ENCODE measurements at places on chromosomes 11 and 22.

- DNase-seq: no peak
- peaks cover 19% of the 10 kb centered on the region for H3K4me1 ChIP-seq
- H3K27ac ChIP-seq: no peak overlapping the region
- no peak overlapping the region for H3K4me3 ChIP-seq
Observed at GRCh38 chr11:66846671-66847091, 3.4 kb downstream of the RCE1 start.

- no peaks in the 10 kb centered on the region for H3K36me3 ChIP-seq
- no peak overlapping the region for H3K27ac ChIP-seq
- H3K4me1 ChIP-seq: peaks cover 9% of the 10 kb centered on the region
- DNase-seq: no peak
- H3K27me3 ChIP-seq: no peaks in the 10 kb centered on the region
Observed at GRCh38 chr11:61552108-61552635, 28.7 kb downstream of the SYT7 start.

DNA sequence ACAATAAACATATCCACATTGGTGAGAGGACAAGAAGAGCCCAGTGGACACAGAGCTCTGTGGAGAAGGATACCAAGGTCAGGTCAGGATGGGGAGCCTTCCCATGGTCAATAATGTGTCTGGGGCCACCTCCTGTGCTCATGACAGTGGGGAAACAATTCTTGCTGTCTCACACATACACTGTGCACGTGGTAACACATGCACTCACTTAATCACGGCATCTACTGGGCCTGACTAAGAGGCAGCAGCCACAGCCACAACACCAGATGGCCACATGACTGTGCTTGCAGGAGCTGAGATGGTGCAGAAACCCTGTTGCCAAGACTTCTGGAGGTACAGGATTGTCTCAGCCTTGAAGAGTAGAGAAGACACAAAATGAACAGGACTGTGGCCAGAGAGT lies 28.6 kb downstream of the C22orf42 start:
- H3K27ac ChIP-seq: no peak overlapping the region
- peaks cover 5% of the 10 kb centered on the region for H3K4me1 ChIP-seq
- no peak for DNase-seq
- H3K36me3 ChIP-seq: no peaks in the 10 kb centered on the region
- no peak overlapping the region for H3K4me3 ChIP-seq
- H3K27me3 ChIP-seq: no peaks in the 10 kb centered on the region

GRCh38 chr11:96940227-96940626 lies 550.4 kb downstream of the JRKL start:
- H3K4me1 ChIP-seq: no peaks in the 10 kb centered on the region
- no peak overlapping the region for H3K4me3 ChIP-seq
- no peak overlapping the region for H3K27ac ChIP-seq
- no peak for DNase-seq

DNA sequence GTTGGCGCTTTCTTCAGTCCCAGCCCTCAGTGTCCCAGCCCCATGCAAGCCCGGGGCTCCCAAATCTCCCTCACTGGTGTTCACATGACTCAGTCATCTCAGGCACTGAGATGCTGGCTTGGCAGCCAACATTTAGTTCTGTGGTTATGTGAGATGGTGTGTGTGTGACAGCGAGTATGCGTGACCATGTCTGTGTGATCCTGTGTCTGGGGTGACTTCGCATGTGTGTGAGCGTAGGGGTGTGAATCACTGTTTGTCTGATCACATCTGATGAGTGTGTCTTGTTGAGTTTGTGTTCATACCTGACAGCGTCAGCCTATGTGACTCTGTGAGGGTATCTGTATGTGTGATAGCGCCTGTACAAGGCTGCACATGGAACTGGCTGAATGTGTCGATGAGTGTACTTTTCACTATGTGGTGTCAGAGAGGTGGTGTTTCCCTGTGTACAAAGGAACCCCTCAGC lies 16.2 kb downstream of the CREB3L1 start:
- no peaks in the 10 kb centered on the region for H3K36me3 ChIP-seq
- H3K27ac ChIP-seq: no peak overlapping the region
- no peak for DNase-seq
- no peaks in the 10 kb centered on the region for H3K27me3 ChIP-seq
- no peak overlapping the region for H3K4me3 ChIP-seq

DNA sequence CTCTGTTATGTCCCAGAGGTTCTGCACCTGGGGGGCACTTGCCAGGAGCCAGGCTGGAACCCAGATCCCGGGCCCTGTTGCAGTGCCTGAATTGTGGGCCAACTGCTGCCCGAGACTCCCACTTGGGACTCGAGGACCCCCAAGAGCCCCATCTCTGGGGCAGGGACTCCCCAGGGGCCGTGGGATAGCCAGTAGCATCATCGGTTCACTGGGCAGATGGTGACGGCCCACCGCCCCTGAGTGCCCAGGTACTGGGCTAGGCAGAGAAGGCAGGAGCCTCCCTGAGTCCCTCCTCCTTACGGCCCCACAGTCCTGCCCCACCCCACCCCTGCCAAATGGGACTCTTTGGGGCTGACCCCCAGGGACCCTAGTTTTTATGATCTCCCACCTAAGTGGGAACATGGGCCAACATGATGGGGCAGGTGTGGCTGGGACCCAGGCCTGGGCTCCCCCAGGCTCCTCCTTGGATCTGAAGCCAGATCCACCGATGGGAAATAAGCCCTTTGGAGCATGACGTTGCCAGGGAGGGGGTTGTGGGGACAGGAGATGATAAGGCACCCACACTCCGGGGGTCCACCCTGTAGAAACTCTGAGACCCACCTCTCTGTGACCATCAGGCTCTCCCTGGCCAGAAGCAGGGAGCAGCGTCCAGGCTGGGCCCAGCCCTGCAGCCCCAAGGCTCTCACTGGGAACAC lies 94.5 kb upstream of the FGF3 start:
- H3K36me3 ChIP-seq: peaks cover 7% of the 10 kb centered on the region
- no peak for DNase-seq
- H3K4me1 ChIP-seq: peaks cover 11% of the 10 kb centered on the region
- peaks cover 18% of the 10 kb centered on the region for H3K27me3 ChIP-seq
- no peak overlapping the region for H3K4me3 ChIP-seq
- no peak overlapping the region for H3K27ac ChIP-seq

DNA sequence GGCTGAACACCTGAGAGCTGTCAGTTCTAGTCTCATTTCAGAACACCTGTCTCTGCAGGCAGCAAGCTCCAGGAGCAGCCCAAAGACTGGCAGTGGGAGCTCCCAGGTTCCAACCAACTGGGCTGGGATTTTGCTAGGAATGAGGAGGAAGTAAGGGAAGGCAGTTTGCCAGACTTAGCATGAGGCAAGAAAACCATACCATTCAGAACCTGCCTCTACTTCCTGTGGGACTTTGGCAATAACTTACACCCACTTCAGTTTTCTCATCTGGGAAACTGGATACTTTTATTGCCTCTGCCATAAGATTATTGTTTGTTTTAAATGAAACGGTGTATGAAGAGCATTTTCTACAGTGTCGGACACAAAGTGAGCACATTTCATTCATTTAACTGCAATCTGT lies 363.7 kb upstream of the ISX start:
- H3K4me1 ChIP-seq: no peaks in the 10 kb centered on the region
- DNase-seq: no peak
- no peaks in the 10 kb centered on the region for H3K36me3 ChIP-seq
- no peaks in the 10 kb centered on the region for H3K27me3 ChIP-seq
- no peak overlapping the region for H3K27ac ChIP-seq
- H3K4me3 ChIP-seq: no peak overlapping the region

- peaks cover 50% of the 10 kb centered on the region for H3K27me3 ChIP-seq
- no peak overlapping the region for H3K27ac ChIP-seq
- no peak for DNase-seq
- no peaks in the 10 kb centered on the region for H3K4me1 ChIP-seq
- H3K36me3 ChIP-seq: no peaks in the 10 kb centered on the region
- H3K4me3 ChIP-seq: no peak overlapping the region
Observed at GRCh38 chr22:36931446-36931845, 18.0 kb downstream of the CSF2RB start.

GRCh38 chr11:111469200-111469599 lies 43.0 kb downstream of the BTG4 start:
- peaks cover 10% of the 10 kb centered on the region for H3K4me1 ChIP-seq
- no peak overlapping the region for H3K27ac ChIP-seq
- H3K4me3 ChIP-seq: no peak overlapping the region
- H3K36me3 ChIP-seq: no peaks in the 10 kb centered on the region
- H3K27me3 ChIP-seq: no peaks in the 10 kb centered on the region

DNA sequence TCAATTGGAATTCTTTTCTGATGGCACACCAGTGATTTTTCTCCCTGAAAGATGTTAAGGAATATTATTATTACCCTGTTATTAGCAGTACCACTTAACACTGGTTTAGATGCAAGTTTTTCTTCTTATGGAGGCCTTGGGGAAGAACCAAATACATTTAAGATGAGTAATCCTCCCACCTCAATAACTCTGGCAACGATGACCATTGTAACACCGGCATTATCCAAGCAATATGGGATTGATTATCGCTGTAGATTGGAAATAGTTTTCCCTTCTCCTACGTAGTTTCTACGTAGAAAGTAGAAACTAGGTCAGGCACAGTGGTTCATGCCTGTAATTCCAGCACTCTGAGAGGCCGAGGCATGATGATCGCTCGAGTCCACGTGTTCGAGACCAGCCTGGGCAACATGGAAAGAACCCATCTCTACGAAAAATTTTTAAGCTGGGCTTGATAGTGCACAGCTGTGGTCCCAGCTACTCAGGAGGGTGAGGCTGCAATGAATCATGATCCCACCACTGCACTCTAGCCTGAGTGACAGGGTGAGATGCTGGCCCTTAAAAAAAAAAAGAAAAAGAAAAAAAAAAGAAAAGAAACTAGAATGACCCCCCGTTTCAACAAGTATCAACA lies 45.5 kb downstream of the PACSIN2 start:
- peaks cover 34% of the 10 kb centered on the region for H3K4me1 ChIP-seq
- peak overlapping the region; percentile 43 for H3K4me3 ChIP-seq
- peaks cover 18% of the 10 kb centered on the region for H3K36me3 ChIP-seq
- H3K27ac ChIP-seq: peak overlapping the region; percentile 64
- H3K27me3 ChIP-seq: no peaks in the 10 kb centered on the region
- no peak for DNase-seq

GRCh38 chr22:42906605-42907348 lies 49.7 kb upstream of the ARFGAP3 start:
- no peaks in the 10 kb centered on the region for H3K27me3 ChIP-seq
- no peak overlapping the region for H3K27ac ChIP-seq
- no peak for DNase-seq
- peaks cover 39% of the 10 kb centered on the region for H3K4me1 ChIP-seq
- H3K36me3 ChIP-seq: peaks cover 10% of the 10 kb centered on the region
- H3K4me3 ChIP-seq: no peak overlapping the region

DNA sequence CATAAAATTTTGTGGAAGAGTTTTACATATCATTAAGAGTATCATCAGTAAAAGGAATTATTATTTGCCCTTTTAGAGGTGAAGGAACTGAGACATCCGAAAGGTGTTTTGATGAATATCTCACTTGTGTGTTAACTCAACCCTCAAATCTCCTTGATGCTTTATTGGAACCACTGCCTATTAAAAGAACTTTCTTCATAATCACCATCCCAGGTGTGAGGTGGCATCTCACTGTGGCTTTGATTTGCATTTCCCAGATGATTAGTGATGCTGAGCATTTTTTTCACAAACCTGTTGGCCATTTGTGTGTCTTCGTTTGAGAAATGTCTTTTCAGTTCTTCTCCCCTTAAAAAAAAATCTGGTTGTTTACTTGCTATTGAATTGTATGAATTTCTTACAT lies 134.0 kb upstream of the SYN3 start:
- H3K27ac ChIP-seq: no peak overlapping the region
- no peaks in the 10 kb centered on the region for H3K27me3 ChIP-seq
- H3K36me3 ChIP-seq: no peaks in the 10 kb centered on the region
- H3K4me3 ChIP-seq: no peak overlapping the region
- no peaks in the 10 kb centered on the region for H3K4me1 ChIP-seq
- DNase-seq: no peak

- H3K27me3 ChIP-seq: no peaks in the 10 kb centered on the region
- DNase-seq: no peak
- no peak overlapping the region for H3K27ac ChIP-seq
- H3K4me3 ChIP-seq: no peak overlapping the region
- H3K4me1 ChIP-seq: no peaks in the 10 kb centered on the region
Observed at GRCh38 chr22:20967697-20968211, 699 bp downstream of the AIFM3 start.

- no peak for DNase-seq
- no peak overlapping the region for H3K27ac ChIP-seq
- H3K27me3 ChIP-seq: no peaks in the 10 kb centered on the region
- H3K4me1 ChIP-seq: peaks cover 7% of the 10 kb centered on the region
Observed at GRCh38 chr11:108587109-108587508, 6.5 kb downstream of the EXPH5 start.

DNA sequence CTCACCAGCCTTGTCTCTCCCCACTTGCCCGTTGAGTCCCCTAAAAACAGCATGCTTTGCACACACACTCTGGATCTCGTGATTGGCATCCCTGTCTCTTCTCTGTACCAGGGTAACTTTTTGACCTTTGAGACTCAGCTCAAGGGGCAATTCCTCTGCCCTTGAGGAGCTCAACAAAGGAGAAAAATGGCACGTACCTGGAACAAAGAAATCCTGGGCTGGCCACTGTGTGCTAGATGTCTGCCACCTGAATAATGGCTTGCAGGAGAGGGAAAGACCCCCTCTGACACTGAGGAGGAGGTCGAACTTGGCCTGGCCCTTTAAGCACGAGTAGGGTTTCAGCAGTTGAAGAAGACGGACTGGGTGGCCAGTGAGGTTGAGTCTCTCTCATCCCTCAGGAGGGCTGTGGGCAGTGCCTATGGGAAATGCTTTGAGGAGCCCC lies 5.8 kb downstream of the UBE2L3 start:
- DNase-seq: no peak
- H3K27ac ChIP-seq: no peak overlapping the region
- peaks cover 43% of the 10 kb centered on the region for H3K4me1 ChIP-seq
- H3K4me3 ChIP-seq: no peak overlapping the region
- no peaks in the 10 kb centered on the region for H3K27me3 ChIP-seq
